Skeletal muscle cell (primary cell): ENCODE measurements at places on chromosomes 12 and 14.

GRCh38 chr14:102751088-102751487 is 26.2 kb upstream of the TRAF3 start:
- DNase-seq = no peak

GRCh38 chr12:116959845-116960514 is 49.2 kb downstream of the FBXW8 start:
- DNase-seq = no peak

GRCh38 chr12:10169104-10169503 is 2.8 kb downstream of the OLR1 start:
- no peak for DNase-seq

DNA sequence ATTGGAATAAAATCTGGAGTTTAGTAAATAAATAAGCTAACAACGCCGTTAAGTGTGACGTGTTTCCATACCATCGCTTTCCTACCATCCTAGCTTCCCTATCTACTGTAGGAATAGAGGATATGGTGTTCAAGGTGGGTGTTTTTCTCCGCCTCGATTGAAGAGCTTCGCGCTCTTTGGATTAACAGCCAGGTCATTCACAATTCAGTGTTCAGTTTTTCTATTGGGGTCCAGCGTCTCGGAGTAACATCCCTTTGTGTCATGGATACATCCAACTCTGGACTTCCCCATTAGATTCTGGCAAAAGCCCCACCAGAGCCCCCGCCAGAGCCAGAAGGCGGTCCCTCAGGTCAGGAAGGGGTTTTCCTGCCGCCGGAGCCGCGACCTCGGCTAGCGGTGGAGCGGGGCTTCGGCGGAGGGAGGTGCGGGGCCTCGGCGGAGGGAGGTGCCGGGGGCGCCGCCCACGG is 1.2 kb upstream of the SRGAP1 start:
- DNase-seq = no peak

DNA sequence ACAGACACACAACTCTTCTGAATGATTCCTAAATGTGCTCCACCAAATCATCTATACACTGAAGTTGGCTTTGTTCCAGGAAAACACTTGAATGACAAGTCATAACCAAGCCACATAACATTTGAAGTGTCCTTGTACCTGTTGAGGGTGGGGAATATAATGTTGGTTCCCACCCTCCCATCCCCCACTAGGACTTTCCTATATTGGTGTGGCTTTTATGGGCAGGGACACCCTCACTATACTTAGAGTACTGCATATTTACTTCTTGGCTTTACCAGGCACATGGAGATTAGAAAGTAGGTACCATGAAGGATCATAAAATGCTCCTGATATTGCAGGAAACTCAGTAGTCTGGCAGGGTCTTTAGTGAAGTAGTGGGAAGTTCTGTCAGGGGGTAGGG is 9.7 kb upstream of the BHLHE41 start:
- DNase-seq = no peak

DNA sequence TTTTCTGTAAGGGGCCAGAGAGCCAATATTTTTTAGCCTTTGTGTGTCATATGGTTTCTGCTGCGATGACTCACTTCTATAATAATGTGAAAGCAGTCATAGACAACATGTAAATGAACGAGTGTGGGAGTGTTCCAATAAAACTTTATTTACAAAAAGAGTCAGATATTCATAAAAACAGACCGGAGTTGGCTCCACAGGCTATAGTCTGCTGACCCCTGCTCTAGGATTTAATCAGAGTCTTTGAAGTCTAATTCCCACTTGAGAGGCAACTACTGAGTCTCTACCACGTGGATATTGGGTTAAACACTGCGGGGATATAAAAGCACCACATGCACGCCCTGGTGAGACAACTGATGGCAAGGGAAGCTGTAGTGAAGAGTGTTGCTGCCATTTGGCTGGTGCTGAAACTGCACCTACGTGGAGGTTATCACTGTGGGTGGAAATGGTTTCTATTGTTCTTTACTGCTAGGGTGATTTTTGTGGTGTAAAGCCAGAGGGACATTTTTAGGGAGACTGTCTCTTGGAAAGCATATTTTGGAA is 3.6 kb upstream of the NINJ2 start:
- no peak for DNase-seq

DNA sequence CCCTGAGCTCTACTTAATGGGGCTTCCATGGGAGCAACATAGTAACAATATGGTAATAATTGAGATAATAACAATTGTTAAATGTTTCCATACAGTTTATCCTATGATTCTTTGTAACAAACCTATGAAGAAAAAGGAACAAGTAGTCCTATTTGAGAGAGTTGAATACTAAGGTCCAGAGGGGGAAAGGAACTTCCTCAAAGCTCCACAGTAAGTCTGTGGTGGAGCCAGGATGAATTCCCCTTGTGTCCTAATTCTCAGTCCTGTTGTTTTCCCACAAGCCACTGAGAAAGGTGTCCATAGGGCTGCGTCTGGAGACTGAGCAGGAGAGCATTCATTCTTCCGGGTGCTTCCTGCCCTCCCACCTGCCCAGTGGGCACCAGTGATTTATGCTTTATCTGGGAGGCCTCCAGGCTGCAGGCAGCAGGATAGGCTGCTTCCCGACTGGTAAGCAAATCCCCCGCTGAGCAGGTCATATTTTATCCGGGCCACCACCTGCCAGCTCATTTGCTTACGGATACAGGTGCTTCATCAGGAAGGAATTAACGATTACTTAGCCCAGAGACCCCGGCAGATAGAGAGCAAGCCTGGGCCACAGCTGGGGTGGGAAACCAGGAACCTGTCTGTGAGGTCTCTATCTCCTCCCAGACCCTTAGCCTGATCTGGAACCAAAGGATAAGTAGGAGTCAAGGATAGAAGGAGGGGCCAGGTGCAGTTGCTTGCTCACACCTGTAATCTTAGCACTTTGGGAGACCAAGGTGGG is 33.9 kb upstream of the FAM222A start:
- DNase-seq = no peak

- DNase-seq = no peak
Measured at GRCh38 chr12:10113075-10113474, 14.3 kb upstream of the CLEC1A start.

GRCh38 chr12:133231001-133231400 is 4.7 kb downstream of the ANHX start:
- DNase-seq = no peak

GRCh38 chr12:108000111-108000510 is 129.0 kb upstream of the WSCD2 start:
- no peak for DNase-seq

DNA sequence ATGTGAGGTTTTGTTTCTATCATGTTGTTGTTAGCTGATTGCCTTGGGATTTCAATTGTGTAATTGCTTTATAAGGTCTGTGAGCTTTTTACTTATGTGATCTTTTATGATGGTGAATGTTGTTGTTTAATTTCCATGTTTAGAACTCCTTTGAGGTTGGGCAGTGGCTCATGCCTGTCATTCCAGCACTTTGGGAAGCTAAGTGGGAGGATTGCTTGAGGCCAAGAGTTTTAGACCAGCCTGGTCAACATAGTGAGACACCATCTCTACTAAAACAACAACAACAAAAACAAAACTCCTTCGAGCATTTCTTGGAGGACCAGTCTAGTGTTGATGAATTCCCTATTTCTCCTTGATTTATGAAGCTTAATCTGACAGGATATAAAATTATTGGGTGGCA is 102.1 kb upstream of the PMCH start:
- DNase-seq = no peak

GRCh38 chr12:50232771-50233209 is 50.5 kb downstream of the LIMA1 start:
- no peak for DNase-seq

GRCh38 chr14:80762641-80763228 is 178.8 kb downstream of the CEP128 start:
- DNase-seq = no peak

DNA sequence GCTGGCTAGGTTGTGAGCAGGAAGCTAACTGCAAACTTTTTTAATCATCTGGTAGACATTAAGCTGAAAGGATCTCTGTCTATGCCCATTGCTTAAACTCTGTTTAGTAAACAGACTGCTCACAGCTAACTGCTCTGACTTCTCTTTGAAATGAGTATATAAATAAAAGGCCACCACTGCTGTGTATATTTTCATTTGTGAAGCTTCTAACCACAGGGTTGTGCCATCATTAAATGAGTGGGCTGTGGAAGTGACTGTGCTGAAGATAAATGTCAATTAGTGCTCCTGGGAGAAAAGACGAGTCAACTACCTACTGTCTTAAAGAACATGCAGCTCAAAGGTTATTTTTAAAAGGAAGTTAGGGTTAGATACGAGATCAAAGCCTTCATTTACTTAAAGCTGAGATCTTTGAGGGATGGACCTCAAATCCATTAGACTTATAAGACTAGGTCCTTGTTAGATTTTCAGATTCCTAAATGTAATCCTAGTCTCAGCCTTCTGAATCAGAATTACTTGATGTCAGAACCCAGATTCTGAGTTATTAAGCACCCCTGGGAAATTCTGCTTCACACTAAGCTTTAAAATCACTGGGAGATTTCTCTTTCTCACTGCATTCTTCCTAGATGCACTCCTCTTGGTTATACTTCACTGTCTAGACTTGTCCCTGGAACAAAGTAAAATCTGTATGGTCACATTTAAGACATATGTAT is 213.1 kb upstream of the FLRT2 start:
- no peak for DNase-seq

- DNase-seq = no peak
Measured at GRCh38 chr14:23101986-23102625, 2.7 kb downstream of the CIROP start.

DNA sequence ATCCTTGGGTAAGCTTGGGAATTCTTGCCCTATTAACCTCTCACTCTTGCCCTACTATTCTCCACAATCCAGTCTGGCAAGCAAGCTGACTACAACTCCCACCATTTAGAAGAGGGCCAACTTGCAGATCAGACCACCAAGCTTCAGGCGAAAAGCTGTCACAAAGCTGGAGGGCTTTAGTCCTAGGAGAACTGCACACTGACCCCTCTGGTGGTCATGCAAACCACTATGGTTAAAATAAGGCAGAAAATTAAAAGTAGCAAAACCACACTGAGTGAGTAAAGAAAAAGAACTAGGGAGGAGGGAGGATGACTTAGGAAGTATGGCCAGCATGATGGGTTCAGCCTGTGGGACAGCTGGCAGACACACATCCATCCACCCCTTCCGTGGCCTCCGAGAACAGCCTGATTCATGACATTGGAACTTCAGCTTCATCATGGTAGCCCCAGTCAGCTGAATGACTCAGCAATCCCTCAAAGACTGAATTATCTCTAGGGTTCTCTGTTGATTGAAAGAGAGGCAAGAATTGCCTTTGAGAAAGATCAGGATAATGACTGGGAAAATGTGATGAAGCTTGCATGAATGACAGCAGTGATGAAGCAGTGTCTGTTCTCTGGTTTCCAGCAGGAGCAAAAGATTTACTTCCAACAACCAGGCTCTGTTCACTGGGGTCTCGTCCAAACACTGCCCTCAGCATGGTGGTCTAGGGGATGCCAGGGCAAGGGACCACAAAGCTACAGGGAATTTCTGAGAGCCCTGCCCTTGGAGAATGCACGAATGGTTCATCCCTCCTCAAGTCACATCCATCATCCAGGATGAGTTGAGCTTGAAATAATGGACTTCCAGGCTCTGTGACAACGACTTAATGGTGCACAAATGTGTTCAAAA is 24.4 kb downstream of the PITPNM2 start:
- peak; percentile 99 for DNase-seq

DNA sequence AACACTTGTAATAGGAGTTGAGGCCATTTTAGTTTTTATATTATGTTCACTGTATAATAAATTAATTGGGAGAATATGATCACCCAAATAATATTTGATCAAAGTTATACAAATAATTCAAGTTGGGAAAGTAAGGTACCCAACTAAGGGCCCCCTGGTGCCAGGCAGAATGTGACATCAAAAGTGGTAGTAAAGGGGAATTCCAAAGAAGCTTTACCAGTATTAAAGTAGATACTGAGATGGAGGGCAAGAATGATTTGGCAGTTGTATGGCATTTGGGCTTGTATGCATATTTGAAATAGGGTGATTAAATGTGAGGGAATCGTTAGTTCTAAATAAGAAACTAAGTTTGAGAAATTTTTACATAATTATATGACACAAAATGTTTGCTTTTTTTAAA is 17.7 kb downstream of the GXYLT1 start:
- no peak for DNase-seq

DNA sequence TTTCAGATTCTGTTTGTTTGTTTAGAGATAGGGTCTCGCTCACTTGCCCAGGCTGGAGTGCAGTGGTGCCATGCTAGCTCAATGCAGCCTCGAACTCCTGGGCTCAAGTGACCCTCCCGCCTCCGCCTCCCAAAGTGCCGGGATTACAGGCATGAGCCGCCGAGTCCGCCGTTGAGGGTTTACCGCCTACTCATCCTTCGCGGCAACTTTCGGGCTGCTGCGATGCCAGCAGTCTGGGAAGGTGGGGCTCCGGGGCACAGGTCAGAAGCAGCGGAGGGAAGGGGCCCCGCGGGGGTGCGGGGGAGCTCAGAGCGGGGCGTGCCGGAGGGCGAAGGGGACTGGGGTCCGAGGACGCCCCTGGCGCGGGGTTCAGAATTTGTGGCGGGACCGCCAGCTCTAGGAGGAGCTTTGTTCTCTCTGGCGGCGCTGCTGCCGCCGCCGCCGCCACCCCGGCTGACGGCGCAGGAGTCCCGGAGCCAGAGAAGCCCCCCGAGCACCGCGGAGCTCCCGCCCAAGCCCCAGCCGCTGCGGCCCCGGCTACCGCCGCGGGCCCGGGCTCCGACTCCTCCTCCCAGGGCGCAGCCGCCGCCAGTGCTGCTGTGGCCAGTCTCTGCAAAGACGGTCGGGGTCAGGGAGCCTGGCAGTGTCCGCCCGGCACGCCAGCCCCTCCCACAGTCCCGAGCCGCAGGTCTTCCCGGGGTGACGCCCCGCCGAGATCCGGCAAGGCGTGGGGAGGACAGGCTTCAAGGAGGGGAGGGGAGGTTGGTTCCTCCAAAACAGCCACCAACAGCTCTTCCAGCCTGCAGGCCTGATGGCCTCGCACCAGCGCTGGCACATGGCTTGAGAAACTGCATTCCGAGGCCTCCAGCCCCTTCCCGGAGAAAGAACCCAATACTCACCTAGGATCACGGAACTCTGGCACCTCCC is 10.9 kb upstream of the KRT77 start:
- DNase-seq = no peak

GRCh38 chr12:102462795-102463465 is 17.4 kb downstream of the IGF1 start:
- peak; percentile 3 for DNase-seq

GRCh38 chr14:75053396-75054291 is 2.4 kb upstream of the MLH3 start:
- no peak for DNase-seq
